ENCODE measurements at places on chromosomes 1 and 21.

DNA sequence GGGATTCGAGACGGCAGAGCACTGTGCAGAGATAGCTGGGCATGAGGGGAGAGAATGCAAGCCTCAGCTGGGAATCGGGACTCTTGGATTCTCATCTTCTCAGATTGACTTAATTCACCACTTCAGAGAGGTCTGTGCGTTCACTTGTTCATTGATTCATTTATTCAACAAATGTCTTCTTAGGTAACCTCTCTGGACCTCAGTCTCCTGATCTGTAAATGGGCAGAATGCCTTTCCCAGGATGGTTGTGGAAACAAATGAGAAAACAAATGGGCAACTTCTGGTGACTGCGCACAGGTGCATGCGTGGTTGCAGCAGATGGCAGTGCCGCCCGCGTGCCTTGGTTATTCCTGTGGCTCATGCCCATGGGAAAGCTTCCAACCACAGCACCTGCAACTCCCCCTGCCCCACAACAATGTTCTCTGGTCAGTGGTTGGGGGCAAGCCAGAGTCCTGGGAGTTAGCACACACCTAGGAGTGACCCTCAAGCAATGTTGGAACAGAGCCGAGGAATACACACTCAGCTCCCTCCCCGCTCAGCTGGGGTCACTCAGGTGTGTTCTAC, 110.1 kb upstream of the RUNX3 start:
- DNase-seq: no peak

GRCh38 chr1:47931395-47931794, 65.8 kb downstream of the TRABD2B start:
- DNase-seq: peak; percentile 72

GRCh38 chr1:24384251-24385090, 29.1 kb downstream of the STPG1 start:
- no peak for DNase-seq

- no peak for DNase-seq
These were observed 29.4 kb upstream of the ARHGEF10L start for GRCh38 chr1:17510138-17510537.

- DNase-seq: no peak
These were observed 5.4 kb downstream of the CNTN2 start for GRCh38 chr1:205048382-205048781.

- peak; percentile 41 for DNase-seq
These were observed 48.8 kb downstream of the LAMC2 start for GRCh38 chr1:183234660-183235476.

DNA sequence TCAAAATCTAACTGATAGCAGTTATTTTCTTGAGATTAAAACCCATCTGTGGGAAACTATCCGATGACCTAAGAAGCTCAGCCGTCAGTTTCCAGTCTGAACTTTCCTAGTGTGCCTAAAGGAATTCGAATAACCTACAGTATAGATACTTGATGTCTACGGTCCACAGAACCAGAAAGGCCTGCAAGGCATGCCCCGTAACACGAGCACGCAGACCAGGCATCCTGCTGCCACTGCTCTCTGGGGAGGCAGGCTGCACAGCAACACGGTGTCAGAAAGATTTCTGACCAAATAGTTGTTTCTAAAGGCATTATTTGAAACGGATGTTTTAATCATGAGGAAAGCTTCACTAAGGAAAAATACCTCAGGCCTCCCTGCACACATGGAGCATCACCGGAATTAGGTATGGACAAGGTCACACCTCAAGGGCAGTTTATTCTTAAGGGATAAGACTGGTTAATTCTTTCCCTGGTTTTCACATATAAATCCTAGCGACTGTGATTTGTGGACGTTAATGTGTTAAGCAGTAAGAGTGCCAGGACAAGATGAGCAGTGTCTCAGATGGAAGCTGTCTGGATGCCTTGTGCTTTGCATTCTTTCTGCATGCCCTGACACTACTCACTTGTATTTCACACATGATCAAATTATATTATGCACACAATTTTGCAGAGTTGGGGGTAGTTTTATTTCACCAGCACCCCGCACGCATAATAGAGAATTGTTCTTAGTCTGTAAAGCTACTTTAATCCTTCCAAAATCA, 49.0 kb upstream of the NADK start:
- no peak for DNase-seq

DNA sequence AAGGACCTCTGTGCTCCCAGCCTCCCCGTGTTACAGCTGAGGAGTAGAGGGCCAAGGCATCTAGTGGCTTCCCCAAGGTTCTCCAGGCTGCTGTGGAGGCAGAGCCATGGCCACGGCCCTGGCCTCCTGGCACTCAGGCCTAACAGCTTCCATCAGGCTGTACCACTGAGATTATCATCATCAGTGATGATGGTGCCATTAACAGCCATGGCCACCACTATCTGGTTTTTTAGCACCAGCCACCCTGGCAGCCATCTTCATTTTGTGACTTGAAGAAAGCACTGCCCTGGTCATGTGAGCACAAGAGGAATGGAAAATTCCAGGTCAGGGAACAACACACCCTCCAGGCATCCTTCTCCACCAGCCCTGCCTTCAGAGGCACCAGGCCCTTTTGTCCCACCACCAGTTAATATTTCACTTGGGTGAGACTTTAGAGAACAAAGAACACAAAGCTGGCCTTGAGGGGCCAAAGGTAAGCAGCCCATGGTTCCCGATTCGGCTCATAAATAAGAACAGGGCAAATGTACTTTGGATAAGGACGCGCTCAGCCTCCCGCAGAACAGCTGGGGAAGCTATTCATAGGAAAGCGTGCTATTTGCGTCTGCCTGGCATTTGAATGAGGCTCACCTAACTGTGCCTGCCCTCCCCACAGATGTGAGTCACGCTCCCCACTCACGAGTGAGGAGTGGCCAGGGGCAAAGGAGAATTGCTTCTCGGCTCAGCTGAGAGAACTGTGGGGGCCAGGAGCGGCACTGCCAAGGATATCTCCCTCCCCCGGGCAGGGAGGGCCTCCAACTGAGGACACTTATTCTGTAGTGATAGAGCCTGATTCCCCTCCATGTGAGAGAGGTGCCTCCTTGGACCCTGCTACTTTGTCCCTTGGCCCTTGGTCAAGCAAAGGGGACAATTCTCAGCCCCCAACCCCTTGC, 95.6 kb downstream of the CD58 start:
- peak; percentile 57 for DNase-seq

GRCh38 chr1:168664069-168664834, 64.8 kb downstream of the DPT start:
- no peak for DNase-seq

DNA sequence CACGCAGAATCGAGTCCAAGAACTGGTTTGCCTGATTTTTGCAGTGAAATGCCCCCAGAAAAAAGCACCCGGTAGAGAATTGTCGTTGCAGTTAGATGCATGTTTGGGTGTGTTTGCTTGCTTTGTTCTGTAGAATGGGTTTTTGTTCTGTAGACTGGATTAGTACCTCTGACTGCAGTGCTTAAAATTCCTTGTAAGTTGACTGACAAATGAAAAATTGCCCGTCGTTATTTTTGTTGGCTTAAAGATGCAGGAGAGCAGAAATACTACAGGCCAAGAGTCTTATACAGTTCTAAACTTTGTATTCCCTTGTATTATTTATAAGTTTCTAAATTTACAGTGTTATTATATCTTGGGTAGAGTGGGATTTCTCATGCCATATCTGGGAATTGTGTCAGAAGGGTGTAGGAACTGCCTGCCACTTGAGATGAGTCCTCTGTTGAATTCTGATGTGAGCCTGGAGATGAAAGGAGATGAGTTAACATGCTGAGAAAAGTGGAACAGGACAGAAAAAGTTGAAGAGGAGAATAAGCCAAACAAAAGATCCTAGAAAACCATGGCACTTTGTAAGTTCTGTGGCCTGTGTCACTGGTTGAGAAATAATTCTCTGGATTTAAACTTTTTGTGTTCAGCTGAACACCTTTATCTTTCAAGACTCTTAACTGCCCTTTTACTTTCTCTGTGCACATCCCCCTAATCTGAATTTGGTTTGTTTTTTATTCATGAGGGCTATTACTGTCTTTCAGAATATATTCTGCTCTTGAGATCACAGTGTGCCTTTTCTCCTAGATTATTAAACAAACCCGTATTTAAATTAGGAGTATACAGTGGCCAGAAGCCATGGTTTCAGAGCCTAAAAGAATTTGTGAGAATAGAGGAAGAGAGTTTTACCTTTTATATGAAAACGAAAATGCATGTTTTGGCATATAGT, 1.4 kb downstream of the DESI2 start:
- no peak for DNase-seq

DNA sequence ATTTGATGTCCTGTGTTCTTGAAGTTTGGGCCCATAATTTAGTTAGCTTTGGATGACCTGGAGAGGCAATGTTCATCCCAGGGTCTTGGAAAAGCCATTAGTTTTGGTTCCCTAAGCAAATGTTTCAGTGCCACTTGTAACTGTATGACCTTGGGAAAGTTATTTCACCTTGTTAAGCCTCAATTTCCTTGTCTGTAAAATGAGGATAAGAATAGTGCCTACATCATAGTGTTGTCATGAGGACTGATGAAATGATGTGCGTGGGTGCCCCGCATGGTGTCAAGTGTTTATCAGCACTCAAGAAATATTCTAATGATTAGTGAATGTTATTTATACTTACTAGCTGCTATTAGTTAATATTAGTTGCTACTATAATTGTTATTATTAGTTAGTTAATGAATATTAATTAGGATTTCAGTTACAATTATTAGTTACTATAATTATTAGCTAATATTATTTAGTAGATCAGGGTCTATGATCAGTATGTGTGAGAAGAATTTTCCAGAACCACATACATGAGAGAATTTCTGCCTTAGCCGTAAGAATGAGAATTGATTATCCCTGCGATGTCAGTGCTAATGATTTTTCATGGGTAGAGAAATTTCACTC, 1.9 kb downstream of the SH3BGR start:
- DNase-seq: no peak

GRCh38 chr21:15638856-15639549, 90.8 kb upstream of the USP25 start:
- no peak for DNase-seq

DNA sequence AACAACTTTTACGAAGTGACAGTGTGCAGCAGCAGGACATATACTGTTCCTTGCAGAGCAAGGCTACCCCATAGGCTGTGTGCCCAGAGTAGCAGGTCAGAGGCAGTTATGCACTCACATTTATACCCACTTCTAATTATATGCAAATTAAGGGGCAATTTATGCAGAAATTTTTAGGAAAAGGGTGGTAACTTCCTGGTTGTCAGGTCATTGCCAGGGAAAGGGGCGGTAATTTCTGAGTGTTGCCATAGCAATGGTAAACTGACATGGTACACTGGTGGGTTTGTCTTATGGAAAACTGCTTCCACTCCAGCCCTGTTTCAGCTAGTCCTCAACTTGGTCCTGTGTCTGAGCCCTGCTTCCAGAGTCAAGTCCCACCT, 12.0 kb upstream of the SLAMF1 start:
- no peak for DNase-seq

DNA sequence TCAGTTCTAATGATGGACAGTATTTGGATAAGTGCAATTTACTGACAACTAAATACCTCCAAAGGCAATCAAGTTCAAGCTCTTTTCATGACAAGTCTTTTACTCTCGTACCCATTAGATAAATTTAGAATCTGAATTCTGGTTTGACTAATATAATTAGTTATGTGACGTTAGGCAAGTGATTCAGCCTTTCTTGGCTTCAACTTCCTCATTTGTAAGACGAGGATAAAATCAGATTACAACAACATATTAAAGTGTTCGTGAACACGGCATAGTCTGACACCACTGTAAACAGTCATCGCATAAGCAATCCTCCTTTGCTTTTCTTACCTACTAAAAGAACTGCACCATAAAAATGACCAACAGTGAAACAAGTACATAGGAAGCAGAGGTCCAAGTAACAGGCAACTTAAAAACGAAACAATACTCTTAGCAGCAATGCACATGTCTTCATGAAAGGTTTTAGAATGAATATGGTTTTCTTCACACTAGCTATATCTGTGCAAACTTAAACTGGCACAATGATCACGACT, 25.7 kb downstream of the COA6 start:
- no peak for DNase-seq

DNA sequence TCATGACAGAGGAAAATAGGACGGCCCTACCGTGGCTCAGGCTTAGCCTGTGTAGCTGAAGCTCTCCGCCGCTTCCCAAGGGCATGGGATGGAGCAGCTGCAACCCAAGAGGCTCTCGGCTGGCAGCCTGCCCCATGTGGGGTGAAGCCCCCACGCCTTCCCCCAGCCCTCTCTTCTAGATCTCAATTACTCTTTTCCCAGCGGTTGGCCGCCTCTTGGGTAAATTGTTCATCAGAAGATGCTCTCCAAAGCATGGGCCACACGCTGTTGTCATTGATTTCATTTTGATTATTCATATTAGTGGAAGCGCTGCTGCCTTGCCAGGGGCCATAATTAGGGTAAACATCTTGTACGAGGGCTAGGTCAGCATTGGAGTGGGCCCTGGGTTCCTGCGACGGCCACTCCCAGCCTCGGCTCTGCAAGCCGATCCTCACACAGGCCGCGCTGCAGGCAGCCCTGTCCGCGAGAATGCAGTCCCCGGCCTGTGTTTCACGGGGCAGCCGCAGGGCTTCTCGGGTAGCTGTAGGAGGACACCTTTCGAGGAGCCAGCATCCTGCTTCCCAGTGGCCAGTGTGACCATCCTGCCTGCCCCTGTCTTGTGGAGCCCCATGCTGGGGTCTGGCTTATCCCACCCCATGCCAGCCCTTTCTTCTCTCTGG, 114.4 kb upstream of the VAMP3 start:
- DNase-seq: no peak

DNA sequence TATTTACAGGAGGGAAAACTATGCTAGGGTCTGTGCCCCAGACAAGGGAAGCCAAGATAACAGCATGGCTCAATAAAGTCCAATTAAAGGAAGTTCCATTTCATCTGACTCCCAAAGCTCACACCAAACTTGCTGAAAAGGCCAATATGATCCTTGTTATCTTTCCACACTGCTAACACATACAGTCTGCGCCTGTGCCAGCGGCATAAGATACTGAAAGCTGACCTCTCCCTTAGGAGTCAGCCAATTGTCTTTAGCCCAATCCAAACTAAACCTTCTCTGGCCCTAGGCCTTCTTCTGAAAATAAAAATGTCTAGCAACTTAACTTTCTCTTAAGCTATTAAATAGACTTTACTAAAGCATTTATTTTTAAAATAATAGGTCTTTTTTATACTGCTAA, 179.0 kb upstream of the PLD5 start:
- no peak for DNase-seq

DNA sequence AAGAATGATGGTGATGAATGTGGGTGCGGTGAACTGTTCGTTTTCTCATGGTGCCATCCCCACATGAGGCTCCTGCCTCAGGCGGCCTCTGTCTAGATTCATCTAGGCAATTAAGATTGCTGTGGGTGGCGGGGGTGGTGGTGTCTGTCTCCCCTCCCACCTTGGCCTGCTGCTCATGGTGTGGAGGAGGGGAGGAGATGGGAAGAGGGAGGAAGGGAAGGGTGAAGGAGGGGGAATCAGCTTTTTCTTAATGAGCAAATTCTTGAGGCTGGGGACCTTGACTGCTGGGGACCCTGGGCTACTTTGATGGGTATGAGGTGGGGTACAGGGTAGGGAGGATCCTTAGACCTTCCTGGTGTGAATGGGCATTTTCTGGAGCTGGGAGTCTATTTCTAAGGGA, 55.8 kb downstream of the H3-3A start:
- no peak for DNase-seq

- no peak for DNase-seq
These were observed 182.6 kb upstream of the EDN2 start for GRCh38 chr1:41666981-41667631.

GRCh38 chr1:29688471-29689365, 452.4 kb downstream of the PTPRU start:
- DNase-seq: peak; percentile 56

- no peak for DNase-seq
These were observed 536.6 kb downstream of the RWDD3 start for GRCh38 chr1:95770581-95770980.
